ENCODE measurements at places on chromosomes 13 and 19.
A peak's percentile ranks its signal among the peaks of the same experiment; 100 is the strongest.

GRCh38 chr13:46387064-46387851 is at the start of gene RUBCNL:
RUBCNL (minus strand) TSS chr13:46387252; CDS start chr13:46372475, 14,777 bp downstream.
- DNase-seq, result no peak

- DNase-seq, result no peak
Measured at GRCh38 chr13:39274739-39275325, 236.6 kb downstream of the NHLRC3 start.

GRCh38 chr13:46082324-46082723 is 22.5 kb downstream of the CPB2 start:
- DNase-seq, result no peak

- no peak for DNase-seq
Measured at GRCh38 chr13:99909836-99910619, 61.5 kb downstream of the ZIC5 start.

GRCh38 chr13:46721054-46721453 is 75.9 kb downstream of the ESD start:
- no peak for DNase-seq

DNA sequence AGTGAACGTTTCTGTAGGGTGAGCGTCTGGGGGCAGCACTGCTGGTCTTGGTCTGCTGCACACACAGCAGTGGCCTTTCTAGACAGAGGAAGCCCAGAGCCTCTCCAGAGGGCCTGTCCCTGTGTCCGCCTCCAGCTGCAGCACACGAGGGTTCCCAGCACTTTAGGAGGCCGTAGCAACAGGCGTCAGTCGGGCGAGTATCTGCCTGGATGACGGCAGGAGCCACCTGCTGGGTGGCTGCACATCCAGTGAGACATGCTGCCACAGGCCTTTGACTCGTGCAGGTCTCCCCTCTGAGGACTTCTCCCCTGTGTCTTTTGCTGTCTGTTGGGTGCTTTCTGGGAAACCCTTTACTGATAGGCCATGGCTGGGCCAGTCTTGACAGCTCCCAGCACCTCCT is 22.1 kb downstream of the AP2A1 start:
- no peak for DNase-seq

DNA sequence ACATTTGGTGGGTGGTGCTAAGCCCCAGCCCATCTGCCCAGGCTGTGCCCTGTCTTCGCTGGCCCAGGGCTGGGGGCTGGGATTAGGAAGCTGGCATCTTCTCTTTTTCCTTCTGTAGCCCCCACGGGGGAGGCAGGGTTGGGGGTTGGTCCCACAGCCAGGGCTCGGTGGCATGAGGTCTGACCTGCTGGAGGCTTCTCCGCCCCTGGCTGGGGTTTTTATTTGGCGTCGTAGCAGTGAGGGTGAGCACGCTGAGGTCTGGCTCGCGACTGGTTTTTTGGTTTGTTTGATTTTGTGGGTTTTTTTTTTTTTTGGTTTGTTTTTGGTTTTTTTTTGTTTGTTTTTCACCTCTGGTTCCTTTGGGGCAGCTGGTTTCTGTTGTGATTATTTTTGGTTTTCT is 14.7 kb downstream of the ZNF574 start:
- DNase-seq, result no peak

DNA sequence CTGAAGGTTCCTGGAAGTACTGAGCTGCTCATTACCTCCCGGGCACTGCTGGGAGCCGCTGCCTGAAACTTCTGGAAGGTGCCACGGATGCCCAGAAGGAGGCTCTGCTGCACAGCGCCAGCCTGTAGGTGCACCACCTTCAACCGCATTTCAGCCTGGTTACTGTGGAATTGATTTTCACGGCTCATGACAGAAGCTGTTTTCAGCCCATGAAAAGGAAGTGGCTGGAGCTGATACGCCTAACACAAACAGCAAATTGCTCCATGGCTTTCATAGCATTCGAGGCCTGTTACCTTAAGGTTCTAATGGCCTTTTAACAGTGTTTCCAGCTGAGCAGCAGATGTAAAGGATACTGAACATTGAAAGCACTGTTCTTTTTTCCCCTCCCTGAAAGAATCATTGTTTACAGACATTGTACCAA is 22.0 kb downstream of the GPC6 start:
- DNase-seq, result no peak

DNA sequence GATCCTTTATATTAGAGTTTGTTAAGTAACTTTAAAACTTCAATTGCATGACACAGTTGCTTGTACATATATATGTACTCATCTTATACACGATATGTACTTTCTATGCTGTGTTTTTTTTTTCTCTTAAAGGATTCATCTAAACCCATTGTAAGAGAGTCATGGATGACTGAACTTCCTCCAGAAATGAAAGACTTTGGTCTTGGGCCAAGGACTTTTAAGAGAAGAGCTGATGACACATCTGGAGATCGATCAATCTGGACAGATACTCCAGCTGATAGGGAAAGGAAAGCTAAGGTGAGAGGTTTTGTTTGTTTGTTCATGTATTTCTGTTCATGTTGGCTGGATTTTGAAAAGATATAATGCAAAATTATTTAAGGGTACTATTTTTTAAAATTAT is 26.0 kb downstream of the GPALPP1 start:
- DNase-seq, result no peak

DNA sequence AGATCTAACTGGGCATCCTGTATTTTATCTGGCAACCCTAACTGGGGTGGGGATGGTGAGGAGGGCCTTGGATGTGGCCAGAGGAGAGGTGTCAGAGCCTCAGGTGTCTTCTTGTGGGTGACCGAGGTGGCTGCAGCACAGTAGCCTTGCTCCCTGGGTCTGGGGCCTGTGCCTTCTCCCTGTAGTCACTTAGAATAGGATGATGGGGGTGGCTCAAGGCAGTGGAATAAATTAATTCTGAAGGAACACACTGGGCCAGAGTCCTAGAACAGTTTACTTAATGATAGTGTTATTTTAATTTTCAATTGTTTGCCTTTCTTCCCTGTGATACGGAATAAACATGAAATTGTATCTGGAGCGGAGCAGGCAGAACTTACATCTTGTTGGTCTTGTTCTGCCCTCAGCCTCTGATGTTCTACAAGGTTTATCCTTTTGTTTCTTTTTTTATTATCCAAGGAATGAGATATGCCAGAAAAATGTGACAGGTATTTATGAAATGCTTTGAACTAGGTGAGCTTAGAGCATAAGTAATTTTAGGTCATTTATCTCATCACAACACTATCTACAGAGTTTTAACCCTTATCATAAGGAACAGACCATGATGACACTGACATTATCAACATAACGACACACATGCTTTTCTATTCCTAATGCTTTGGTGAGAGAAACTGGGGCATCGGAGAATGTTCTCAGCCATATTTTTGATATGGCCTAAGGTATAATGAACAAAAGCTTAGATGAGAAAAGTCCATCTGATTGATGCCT is 51.4 kb downstream of the LRCH1 start:
- no peak for DNase-seq

DNA sequence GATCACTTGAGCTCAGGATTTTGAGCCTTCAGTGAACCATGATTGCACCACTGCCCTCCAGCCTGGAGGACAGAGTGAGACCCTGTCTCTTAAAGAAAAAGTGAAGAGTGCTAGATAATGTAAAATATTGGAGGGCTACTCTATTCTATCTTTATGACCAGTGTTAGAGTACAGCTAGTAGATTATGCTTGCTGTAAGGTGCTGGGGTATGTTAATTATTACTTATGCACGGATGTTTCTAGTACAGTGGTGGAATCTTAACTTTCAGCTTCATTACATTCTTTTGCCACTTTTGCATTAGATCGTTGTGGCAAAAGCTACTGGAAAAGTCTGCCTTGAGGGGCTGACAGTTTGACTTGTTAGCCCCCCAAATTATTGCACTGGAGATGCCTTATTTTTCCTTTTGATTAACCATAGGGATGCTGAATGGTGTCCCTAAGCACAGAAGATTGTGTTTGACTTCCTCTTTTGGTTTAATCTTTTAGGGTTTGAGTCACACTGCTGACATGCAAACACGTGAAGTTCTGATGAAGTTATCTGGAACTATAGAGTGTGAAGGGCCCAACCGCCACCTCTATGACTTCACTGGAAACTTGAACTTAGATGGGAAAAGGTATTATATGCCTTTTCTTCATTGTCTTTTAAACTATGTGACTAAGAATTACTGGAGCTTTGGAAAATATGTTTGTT is 169.8 kb downstream of the ATP8A2 start:
- DNase-seq, result no peak

GRCh38 chr13:92640936-92641335 is 585.7 kb upstream of the GPC6 start:
- no peak for DNase-seq

DNA sequence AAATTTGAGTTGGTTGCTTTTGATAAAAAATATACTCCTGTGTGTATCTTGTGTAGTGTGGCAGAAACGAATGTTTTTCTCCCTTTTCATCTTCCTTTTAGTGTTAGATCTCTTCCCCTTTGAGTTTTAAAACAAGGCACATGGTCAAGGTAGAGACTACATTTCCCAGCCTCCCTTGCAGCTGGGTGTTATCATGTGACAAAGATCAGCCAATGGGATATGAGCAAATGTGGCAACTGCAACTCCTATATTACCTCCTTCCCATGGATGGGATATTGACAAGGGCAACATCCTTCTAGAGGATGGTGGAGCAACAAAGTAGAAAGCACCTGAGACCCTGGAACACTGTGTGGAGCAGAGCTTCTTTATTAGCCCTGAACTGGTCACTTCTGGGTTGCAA is 42.4 kb downstream of the ADGRE3 start:
- peak; percentile 21 for DNase-seq

DNA sequence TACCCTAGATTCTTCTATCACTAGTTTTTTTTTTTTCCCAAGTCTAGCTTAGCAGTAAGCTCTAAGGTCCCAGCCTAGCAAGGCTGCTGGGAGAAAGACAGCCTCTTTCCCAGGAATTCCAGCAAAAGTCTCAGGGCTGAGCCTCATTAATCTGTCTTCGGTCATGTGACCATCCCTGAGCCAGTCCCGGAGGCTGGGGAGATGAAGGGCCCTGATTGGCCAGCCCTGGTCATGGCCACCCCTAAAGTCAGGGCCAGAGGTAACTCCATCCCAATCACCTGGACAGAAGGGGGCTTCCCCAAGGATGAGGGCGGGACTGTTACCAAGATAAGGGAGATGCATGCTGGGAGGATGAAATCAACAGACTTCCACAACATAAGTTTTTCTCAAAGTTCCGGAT is 43.3 kb downstream of the CCNE1 start:
- no peak for DNase-seq

GRCh38 chr13:30577401-30577852 is 40.3 kb upstream of the USPL1 start:
- peak; percentile 55 for DNase-seq

GRCh38 chr19:2567580-2567979 is 91.7 kb downstream of the GADD45B start:
- DNase-seq, result no peak

GRCh38 chr13:24737042-24737441 is 26.9 kb upstream of the RNF17 start:
- DNase-seq, result no peak

DNA sequence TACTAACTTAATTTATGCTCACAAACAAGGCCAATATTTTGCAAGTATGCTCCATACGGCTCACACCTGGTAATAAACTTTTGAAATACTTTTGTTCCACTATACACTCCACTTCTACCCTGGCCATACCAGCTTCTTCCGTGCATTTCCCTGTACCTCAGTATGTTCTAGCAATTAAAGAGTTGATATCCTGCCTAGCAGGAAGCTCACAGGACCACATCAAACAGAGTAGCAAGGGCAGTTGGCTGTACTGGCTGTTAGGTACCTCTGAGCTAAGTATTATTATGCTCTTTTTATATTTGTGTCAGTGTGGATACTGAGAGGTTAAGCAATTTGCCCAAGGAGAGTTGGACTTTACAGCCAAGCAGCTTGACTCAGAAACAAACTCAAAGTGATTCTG is 257.7 kb downstream of the SLITRK6 start:
- DNase-seq, result no peak

GRCh38 chr19:55353803-55354697 is 469 bp downstream of the COX6B2 start:
- no peak for DNase-seq

- DNase-seq, result no peak
Measured at GRCh38 chr19:18494267-18494607, 27.6 kb downstream of the ELL start.

DNA sequence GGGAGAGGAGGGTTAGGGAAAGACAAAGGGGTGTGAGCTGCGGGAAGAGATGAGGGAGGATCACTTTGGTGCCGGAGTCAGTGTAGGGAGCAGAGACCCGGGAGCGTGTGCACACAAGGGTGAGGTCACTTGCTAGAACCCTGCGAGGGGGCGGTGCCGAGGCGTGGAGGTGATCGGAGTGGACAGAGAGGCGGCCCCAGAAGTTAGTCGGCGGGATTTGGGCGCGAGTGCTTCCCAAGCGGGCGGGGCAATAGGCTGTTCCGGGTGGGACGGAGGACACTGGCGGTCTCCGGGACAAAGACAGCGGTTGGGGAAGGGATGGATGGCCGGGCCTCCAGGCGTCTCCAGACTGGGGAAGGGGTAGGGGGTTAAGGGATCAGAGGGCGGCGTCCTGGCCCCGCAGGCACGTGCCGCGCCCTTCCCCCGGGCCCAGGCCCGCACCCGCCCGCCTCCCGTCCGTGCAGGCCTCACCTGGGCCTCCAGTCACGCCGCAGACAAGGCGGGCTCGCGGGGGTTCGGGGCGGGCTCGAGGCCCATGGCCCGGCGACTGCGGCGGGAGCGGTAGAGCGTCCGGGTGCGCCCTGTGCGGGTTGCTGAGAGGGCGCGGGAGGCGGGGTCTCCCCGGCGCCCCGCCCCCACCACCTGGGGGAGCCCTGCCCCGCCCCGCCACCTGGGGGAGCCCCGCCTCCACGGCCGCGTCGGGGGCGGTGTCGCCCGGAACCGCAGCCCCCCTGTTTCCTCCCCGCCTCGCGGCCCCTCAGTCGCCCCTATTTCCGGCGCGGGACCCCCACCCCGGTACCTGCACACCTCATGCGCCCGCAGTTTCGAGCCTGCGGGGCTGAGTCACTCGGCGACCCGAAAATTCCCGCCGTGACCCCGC is at the start of gene LPAR2:
Gene LPAR2, minus strand, starts transcription at position 600 of the 880 bp plus-strand sequence. CDS start 945 bp downstream, outside the sequence.
- no peak for DNase-seq

- no peak for DNase-seq
Measured at GRCh38 chr13:31209172-31209840, 9.5 kb downstream of the B3GLCT start.

- peak; percentile 92 for DNase-seq
Measured at GRCh38 chr19:47428177-47428894, 9.0 kb upstream of the MEIS3 start.

DNA sequence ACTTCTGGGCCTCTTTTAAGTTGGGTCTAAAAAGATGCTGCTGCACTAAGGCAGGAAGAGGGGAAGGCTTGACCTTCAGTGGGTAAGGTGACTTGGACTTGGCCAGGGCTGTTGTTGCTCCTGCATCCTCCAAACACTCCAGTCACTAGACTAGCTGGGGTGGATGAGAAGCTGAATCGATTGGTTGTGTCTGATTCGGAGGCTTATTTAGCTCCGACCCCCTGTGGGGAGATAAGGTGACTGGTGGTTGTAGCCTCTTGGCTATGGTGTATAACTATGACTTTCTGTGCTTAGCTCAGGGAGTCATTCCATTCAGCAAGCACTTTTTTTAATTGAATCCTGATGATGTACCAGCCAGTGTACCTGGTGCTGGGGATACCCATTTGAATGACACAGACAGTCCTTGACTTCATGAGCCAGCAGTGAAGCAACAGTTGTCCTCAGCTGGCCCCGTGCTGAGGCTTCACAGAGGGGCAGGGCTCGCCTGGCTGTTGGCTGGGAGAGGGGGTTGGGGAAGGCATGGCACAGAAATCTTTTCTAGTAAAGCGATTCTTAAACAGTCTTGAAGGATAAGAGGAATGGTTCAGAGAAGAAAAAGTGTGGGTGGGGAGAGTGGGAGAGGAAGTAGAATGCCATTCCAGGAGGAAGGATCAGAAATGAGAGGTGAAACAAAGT is 9.9 kb downstream of the PCDH8 start:
- no peak for DNase-seq

- DNase-seq, result no peak
Measured at GRCh38 chr19:13102666-13103580, at the start of gene LYL1. LYL1 (minus strand) TSS chr19:13102858; CDS start chr19:13101171, 1,687 bp downstream.
